Substantia nigra (tissue), 51 donors: ENCODE measurements at places on chromosomes 12 and 14.

GRCh38 chr12:112166051-112167015 lies 41.0 kb downstream of the TRAFD1 start:
- DNase-seq = no peak

GRCh38 chr14:25765909-25766308 lies 716.0 kb upstream of the STXBP6 start:
- DNase-seq = no peak

DNA sequence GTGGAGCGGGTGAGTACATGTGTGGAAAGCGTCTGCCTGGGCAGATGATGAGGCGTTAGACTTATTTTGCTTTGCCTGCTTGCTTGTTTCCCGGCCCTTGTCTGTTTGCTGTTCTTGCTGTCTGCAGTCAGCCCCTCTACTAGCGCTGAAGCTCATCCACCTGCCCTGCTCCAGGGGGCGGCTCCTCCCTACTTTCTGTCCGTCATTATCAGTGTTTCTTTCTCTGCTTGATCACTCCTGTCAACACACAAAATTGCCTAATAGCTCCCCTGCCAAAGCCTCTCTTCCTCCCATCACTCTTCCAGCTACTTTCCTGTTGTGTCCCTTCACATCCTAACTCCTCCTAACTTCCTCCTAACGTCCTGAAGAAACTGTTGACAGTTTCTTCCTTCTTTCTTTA lies 34.9 kb upstream of the GALNT8 start:
- DNase-seq = no peak

DNA sequence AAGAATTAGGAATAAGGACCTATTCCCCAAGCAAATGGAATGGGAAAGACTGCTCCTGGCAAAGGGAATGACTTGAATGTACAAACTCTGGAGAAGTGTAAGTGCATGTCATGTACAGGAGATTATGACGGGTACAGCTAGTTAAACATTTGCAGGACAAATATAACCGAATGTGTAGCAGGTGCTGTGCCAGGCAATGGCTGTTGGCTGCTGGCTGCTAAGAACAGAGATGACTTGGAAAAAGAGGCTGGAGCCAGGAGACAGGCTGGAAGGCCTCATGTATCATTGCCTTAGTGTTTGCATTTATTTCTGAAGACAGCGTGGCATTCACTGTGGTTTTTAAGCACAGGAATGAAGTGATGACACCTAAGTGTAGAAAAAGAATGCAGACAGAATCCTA lies 136.8 kb downstream of the TTC8 start:
- no peak for DNase-seq

- DNase-seq = no peak
These were observed 135.2 kb downstream of the RERGL start for GRCh38 chr12:17954788-17955187.

- no peak for DNase-seq
These were observed 9.2 kb upstream of the CRIP2 start for GRCh38 chr14:105465209-105466031.

GRCh38 chr12:2353281-2353680 lies 300.5 kb downstream of the CACNA1C start:
- no peak for DNase-seq

DNA sequence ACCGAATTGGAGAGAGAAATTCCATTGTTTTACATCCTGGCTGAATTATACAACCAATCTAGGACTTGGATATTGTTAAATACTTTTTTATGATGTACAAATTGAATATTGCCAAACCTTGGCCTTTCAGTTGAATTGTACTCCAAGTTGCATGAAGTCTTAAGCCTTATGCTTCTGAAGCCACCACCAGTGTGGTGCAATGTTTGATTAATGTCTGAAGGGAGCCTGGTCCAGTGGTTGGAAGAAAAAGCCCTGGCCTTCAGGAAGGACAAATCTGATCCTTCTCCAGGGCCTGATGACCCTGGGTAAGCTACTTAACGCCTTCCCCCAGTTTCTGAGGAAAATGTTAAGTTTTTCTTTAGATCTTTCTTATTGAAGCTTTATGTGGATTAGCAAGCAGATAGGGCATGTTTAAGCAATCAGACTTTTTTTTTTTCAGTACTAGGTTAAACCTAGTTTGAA lies 72.0 kb downstream of the PAPOLA start:
- DNase-seq = no peak

GRCh38 chr14:58641509-58641908 lies 3.7 kb downstream of the DACT1 start:
- DNase-seq = no peak

GRCh38 chr12:96886998-96887677 lies 19.9 kb upstream of the NEDD1 start:
- DNase-seq = no peak

DNA sequence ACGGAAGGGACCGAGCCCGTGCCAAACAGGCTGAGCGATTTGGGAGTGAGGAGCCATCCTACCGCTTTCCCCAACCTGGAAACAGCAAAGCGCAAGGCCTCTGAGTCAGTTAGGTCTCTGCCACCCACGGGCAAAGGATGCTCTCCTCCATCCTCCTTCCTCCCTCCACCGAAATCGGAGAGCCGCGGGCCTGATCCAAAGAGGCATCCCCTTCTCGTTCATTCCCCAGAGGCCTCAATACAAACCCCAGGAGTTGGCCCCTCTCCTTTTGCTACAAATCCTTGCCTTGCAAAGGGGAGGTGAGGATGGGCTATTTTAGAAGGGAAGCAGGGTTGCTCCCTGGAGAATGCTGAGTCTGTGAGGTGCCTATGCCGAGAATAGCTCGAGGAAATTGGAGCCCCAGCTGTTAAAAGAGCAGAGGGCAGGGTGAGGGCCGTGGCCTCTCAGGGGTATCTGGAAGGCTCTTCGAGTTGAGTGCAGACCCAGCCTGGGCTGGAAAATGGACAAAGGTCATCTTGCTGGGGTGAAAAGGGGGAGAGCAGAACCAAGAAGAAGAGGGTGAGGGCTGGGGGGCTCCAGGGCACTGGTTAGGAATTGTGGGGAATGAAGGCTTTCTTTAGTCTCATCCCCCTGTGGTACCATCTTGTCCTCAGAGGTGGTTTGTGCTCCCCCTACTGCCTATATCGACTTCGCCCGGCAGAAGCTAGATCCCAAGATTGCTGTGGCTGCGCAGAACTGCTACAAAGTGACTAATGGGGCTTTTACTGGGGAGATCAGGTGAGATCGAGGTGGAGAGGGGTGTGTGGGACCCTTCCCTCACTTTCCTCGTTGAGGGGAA lies 1.1 kb downstream of the TPI1 start:
- no peak for DNase-seq

DNA sequence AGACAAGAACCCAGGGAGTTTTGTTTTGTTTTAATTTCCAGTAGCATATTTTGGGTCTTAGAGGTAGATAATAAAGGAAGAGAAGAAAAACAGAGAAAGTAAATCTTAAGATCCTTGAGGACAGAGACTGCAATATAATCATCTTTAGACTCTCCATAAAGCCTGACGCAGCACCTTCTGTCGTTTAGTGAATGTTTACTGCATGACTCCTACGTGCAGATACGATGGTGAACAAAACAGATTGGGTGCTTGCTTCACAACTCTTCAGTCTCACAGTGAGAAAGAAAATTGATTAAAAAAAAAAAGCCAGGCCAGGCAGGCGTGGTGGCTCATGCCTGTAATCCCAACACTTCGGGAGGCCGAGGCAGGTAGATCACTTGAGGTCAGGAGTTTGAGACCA lies 86.9 kb downstream of the STON2 start:
- DNase-seq = no peak
